ENCODE measurements at places on chromosomes 11 and 22.

- DNase-seq: no peak
These were observed 11.0 kb downstream of the OSBPL5 start for GRCh38 chr11:3154001-3154599.

- no peak for DNase-seq
These were observed 56.1 kb downstream of the AMBRA1 start for GRCh38 chr11:46537537-46538295.

GRCh38 chr11:12263141-12263693 lies 114.2 kb upstream of the PARVA start:
- no peak for DNase-seq

GRCh38 chr11:117818041-117818873 lies 6.3 kb downstream of the FXYD2 start:
- no peak for DNase-seq

DNA sequence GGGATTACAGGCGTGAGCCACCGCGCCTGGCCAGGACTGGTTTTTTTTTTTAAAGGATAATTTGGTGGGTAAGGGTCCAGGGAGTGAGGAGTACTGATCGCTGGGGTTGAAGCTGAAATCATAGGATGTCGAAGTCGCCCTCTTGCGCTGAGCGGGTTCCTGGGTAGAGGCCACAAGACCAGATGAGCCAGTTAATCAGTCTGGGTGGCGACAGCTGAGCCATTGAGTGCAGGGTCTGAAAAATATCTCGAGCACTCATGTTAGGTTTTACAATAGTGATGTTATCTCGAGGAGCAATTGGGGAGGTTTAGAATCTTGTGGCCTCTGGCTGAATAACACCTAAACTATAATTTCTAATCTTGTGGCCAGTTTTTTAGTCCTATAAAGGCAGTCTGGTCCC lies 7.8 kb downstream of the APOL5 start:
- DNase-seq: no peak

DNA sequence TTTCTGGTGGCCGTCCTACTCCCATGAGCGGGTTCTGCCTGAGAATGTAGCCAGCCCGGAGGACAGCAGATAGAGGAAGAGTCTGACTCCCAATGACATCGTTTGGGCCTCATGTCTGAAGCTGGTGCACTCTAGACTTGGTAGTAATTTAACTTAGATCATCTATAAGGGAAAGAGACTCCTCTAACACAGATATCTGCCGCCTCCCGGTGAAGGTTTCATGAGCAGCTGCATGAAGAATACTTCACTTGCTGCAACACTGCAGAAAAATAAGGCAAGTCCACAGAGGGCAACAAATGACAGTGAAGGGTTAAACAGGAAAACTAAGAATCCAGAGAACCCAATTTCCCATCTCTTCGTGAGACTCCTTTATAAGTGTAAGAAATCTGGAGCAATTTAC lies 5.9 kb upstream of the ARL2 start:
- DNase-seq: no peak

DNA sequence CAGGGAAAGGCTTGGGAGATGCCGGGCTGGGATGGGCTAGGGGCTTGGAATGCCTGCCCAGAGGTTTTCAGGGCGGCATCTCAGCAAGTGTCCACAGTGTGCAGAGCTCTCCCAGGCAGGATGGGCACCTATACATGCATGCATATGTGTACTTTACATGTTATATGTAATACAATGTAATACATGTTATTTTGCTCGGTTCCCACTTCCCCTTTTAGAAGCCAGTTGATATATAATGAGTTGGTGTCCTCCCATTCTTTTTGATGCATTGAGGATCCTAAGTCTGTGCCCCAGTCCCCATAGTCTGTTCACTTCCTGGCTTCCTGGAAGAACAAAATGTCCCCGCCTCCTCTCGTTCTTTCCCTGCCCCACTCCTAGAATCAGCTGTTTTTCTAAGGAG lies 20.1 kb upstream of the EIF3D start:
- DNase-seq: no peak

GRCh38 chr11:13366266-13367026 lies 88.9 kb downstream of the BMAL1 start:
- no peak for DNase-seq

GRCh38 chr22:50208939-50209892 lies 8.4 kb downstream of the SELENOO start:
- no peak for DNase-seq

DNA sequence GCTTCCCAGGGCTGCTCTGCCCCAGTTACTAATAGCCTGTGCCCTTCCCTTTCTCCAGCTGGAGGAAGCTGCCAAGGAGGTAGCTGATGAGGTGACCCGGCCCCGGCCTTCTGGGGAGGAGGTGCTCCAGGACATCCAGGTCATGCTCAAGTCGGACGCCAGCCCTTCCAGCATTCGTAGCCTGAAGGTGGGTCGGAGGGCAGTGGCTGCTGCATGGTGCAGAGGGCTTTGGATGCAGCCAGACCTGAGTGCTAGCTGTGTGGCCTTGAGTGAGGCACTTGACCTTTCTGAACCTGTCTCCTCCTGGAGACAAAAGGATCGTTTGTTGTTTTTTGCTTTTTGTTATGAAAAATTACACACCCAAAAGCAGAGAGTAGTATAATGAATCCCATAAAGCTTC lies 3.4 kb downstream of the MCM5 start:
- no peak for DNase-seq

GRCh38 chr11:70603114-70603755 lies 204.9 kb downstream of the CTTN start:
- no peak for DNase-seq

GRCh38 chr11:13141731-13142709 lies 132.9 kb downstream of the RASSF10 start:
- DNase-seq: no peak

- DNase-seq: no peak
These were observed 294.3 kb downstream of the OPCML start for GRCh38 chr11:133238027-133238426.

GRCh38 chr11:121723246-121723741 lies 270.5 kb upstream of the SORL1-AS1 start:
- peak; percentile 26 for DNase-seq

- no peak for DNase-seq
These were observed 274.9 kb upstream of the MPPED2 start for GRCh38 chr11:30861064-30861463.

DNA sequence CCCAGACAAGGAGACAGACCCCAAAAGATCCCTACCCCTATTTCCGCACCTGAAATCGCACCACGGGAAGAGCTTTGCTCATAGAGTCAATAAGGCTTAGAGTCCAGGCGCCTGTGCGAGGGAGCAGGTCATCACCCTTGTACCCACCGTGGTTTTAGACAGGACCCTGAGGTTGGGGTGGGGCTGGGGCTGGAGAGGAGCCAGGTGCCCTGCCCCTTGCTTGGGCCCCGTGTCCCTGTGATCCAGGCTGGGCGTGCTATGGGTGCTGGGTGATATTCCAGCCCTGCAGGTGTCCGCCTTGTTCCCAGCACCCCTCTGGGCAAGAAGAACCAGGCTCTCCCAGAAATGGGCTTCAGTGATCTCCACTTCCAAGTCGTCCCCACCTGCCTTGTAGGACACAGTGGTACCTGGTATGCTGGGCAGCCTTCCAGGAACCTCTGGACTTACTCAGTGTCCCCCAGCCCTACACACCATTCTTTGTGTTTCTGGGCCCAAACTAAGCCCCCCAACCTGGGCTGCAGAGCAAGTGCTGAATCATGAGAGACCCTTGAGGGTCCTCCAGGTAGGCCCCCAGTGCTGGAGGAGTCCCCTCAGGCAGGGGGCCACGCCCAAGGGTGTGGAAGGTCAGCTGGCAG lies 4.5 kb downstream of the CD81 start:
- DNase-seq: no peak
